ENCODE measurements at places on chromosomes 16 and 17.

GRCh38 chr16:3157229-3158025, 22.6 kb downstream of the ZNF213 start:
- peak overlapping the region; percentile 93 for H3K27ac ChIP-seq
- peak; percentile 39 for DNase-seq
- H3K36me3 ChIP-seq = peaks cover 4% of the 10 kb centered on the region
- no peaks in the 10 kb centered on the region for H3K27me3 ChIP-seq
- H3K4me3 ChIP-seq = peak overlapping the region; percentile 98

- H3K27ac ChIP-seq = no peak within 1 kb of the TSS
- no peaks in the 10 kb centered on the region for H3K4me1 ChIP-seq
- H3K27me3 ChIP-seq = peaks cover 1% of the 10 kb centered on the region
- H3K4me3 ChIP-seq = no peak within 1 kb of the TSS
These were observed at the start of gene KRT15 for GRCh38 chr17:41518789-41519449. Gene KRT15 (minus strand): TSS chr17:41518890. CDS start chr17:41518827, 63 bp downstream.

- no peaks in the 10 kb centered on the region for H3K4me1 ChIP-seq
- H3K36me3 ChIP-seq = no peaks in the 10 kb centered on the region
- no peak overlapping the region for H3K4me3 ChIP-seq
- no peak for DNase-seq
These were observed 452.5 kb upstream of the CCL2 start for GRCh38 chr17:33802349-33803198.

DNA sequence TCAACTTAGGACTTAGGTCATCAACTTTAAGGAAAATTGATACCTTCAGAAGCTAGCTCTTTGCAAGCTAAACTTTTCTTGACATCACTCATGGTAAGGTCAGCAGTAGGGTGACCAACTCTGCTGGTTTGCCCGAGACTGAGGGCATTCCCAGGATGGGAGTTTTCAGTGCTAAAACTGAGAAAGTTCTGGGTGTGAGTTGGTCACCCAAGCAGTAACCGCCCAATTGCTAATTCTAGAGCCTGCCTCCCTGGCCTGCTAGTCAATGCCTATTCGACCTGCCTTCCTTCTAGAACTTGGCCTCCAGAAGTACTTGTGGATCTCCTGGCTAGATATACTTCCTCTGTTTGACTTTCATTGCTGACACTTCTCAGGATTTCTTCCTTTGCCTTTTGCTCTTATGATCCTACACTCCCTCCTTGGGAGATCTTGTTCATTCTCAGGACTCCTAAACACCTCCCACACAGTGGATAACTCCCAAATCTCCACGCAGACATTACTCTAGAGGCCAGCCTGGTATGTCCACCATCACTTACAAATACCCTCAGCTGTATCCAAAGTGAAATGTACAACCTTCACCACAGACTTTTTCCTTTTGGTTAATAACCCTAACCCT, 10.5 kb upstream of the MYO18A start:
- no peak for DNase-seq
- no peak overlapping the region for H3K4me3 ChIP-seq
- H3K27me3 ChIP-seq = peaks cover 7% of the 10 kb centered on the region
- no peaks in the 10 kb centered on the region for H3K36me3 ChIP-seq
- H3K27ac ChIP-seq = no peak overlapping the region
- H3K4me1 ChIP-seq = peaks cover 5% of the 10 kb centered on the region

GRCh38 chr17:76026714-76027158, 370 bp downstream of the EVPL start:
- DNase-seq = no peak
- H3K27me3 ChIP-seq = no peaks in the 10 kb centered on the region
- H3K27ac ChIP-seq = no peak overlapping the region
- H3K4me1 ChIP-seq = peaks cover 47% of the 10 kb centered on the region
- no peaks in the 10 kb centered on the region for H3K36me3 ChIP-seq

- H3K27me3 ChIP-seq = peaks cover 25% of the 10 kb centered on the region
- peak overlapping the region; percentile 58 for H3K4me3 ChIP-seq
- no peak for DNase-seq
- H3K4me1 ChIP-seq = peaks cover 4% of the 10 kb centered on the region
- H3K36me3 ChIP-seq = no peaks in the 10 kb centered on the region
- no peak overlapping the region for H3K27ac ChIP-seq
These were observed 1.2 kb upstream of the HBA1 start for GRCh38 chr16:175011-175949.

DNA sequence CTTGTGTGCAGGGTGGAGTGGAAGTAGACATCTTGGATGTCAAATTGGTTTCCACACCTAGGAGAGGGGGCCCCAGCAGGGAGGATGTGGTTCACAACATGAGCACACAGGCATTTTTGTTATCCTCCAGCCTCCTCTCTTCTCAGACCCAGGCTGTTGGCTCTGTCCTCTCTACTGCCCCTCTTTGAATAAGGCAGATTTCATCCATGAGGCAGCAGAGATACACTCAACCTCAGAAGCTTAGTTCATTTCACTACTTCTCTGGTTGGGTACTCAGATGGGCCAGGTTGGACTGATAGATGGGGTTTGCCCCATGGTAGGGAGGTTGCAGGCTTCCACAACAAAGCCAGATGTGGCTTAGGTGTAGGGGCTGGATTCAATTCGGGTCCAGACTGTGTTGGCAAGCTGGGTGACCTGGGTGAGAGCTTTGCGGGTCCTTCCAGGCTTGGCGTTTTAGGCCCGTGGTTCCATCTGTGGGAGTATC, 22.2 kb upstream of the NFATC3 start:
- H3K36me3 ChIP-seq = no peaks in the 10 kb centered on the region
- H3K4me3 ChIP-seq = peak overlapping the region; percentile 71
- H3K27me3 ChIP-seq = no peaks in the 10 kb centered on the region
- peak overlapping the region; percentile 91 for H3K27ac ChIP-seq

- no peaks in the 10 kb centered on the region for H3K36me3 ChIP-seq
- no peaks in the 10 kb centered on the region for H3K27me3 ChIP-seq
- no peak for DNase-seq
These were observed 53.5 kb downstream of the STX8 start for GRCh38 chr17:9522074-9522473.

DNA sequence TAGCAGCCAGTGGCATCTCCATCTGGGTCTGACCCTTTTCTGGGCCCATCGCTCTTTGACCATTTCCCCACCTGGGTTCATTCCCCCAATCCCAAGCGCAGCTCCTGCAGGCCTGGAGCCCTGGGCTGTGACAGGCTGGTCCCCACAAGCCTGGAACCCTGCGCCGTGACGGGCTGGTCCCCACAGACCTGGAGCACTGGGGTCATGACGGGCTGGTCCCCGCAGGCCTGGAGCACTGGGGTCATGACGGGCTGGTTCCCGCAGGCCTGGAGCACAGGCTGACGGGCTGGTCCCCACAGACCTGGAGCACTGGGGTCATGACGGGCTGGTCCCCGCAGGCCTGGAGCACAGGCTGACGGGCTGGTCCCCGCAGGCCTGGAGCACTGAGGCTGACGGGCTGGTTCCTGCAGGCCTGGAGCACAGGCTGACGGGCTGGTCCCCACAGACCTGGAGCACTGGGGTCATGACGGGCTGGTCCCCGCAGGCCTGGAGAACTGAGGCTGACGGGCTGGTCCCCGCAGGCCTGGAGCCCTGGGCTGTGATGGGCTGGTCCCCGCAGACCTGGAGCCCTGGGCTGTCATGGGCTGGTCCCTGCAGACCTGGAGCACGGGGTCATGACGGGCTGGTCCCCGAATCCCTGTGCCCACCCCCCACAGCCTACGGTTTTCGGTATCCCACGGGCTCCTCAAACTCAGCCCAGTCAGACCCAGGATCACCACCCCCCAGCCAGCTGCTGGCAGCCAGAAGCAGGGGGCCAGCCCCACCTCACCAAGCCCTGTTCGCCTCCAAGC, 16.6 kb downstream of the TMC6 start:
- H3K4me1 ChIP-seq = peaks cover 52% of the 10 kb centered on the region
- H3K27me3 ChIP-seq = no peaks in the 10 kb centered on the region
- H3K4me3 ChIP-seq = peak overlapping the region; percentile 60
- peaks cover 20% of the 10 kb centered on the region for H3K36me3 ChIP-seq

DNA sequence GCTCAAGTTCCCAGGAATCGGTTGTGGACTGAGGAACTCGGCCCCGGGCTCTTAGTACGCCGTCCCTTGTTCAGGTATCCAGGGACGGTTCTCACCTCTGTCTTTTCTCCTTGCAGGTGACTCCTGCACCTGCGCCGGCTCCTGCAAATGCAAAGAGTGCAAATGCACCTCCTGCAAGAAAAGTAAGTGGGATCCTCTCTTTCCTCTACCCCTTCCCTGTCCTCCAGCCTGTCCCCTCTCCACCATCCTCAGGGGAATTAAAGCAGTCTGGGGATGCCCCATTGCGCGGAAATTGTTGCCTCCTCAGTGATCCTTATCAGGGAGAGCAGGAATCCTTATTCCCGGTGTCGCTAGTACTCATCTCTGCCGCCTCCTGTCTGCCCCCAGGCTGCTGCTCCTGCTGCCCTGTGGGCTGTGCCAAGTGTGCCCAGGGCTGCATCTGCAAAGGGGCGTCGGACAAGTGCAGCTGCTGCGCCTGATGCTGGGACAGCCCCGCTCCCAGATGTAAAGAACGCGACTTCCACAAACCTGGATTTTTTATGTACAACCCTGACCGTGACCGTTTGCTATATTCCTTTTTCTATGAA, 585 bp downstream of the MT2A start:
- H3K36me3 ChIP-seq = no peaks in the 10 kb centered on the region
- DNase-seq = no peak

DNA sequence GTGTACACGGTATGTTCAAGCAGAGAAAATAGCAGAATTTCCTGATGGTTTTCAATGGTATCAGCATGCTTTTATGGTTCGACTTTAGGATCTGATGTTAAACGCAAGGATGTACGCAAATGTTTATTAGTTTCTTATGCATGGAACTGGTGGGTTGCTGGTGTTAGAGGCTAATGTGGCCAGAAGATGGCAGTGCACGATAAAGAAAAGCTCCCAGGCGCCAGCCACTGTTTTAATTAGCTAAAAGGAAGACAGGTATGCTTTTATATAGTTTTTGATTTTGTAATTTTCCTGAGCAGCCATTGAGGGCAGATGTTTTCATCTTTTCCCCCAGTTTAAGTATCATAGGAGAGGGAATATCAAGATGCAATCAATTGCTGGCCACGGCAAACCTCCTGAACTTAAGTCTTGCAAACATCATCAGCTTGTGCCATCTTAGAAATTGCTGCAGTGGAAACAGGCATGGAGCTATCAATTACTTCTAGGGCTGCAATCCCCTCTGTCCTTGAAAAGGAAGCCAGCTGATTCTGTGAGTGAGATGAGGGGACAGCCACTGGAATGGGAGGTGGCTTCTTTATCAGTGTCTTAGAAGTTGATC, 648.5 kb upstream of the RBFOX1 start:
- H3K36me3 ChIP-seq = no peaks in the 10 kb centered on the region
- no peak overlapping the region for H3K27ac ChIP-seq
- DNase-seq = no peak
- no peaks in the 10 kb centered on the region for H3K4me1 ChIP-seq
- H3K4me3 ChIP-seq = no peak overlapping the region

DNA sequence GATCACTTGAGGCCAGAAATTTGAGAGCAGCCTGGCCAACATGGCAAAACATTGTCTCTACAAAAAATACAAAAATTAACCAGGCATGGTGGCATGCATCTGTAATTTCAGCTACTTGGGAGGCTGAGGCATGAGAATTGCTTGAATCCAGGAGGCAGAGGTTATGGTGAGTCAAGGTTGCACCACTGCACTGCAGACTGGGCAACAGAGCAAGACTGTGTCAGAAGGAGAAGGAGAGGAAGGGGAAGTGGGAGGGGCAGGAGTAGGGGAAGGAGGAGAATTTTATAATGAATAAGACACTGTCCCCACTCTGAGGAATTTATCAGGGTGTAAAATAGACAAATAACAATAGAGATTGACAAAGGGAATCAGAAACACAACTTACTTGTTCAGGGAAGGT, 440.6 kb upstream of the DYNLRB2 start:
- no peak for DNase-seq
- no peak overlapping the region for H3K27ac ChIP-seq
- no peaks in the 10 kb centered on the region for H3K4me1 ChIP-seq

GRCh38 chr16:67499106-67499505, 15.8 kb upstream of the AGRP start:
- H3K36me3 ChIP-seq = no peaks in the 10 kb centered on the region
- peaks cover 25% of the 10 kb centered on the region for H3K4me1 ChIP-seq
- H3K4me3 ChIP-seq = no peak overlapping the region

- H3K27me3 ChIP-seq = no peaks in the 10 kb centered on the region
- peaks cover 22% of the 10 kb centered on the region for H3K4me1 ChIP-seq
- H3K4me3 ChIP-seq = no peak overlapping the region
- peaks cover 46% of the 10 kb centered on the region for H3K36me3 ChIP-seq
- H3K27ac ChIP-seq = no peak overlapping the region
- DNase-seq = no peak
These were observed 27.2 kb downstream of the CLEC16A start for GRCh38 chr16:10971560-10971961.

GRCh38 chr16:797120-797420, 3.5 kb downstream of the GNG13 start:
- no peak overlapping the region for H3K4me3 ChIP-seq
- no peak for DNase-seq
- H3K4me1 ChIP-seq = no peaks in the 10 kb centered on the region
- peaks cover 5% of the 10 kb centered on the region for H3K27me3 ChIP-seq
- H3K27ac ChIP-seq = no peak overlapping the region

DNA sequence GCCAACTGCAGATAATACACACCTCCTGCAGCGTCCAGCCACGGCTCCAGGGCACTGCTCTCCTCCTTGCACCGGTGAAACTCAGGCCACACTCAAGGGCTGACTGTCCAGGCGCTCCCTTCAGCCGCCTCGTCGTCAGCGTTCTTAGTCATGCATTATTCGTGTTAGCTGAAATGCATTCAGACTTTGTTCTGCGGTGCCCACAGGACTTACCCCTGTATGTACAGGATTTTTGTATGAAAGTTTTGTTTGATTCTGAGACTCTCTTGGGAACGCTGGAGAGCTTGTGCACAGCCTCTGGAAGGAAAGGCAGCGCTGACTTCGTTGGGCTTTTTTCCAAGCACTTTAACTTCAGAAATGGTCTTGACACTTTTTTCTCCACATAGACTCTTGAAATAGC, 22.1 kb downstream of the CIBAR2 start:
- no peak for DNase-seq
- no peak overlapping the region for H3K4me3 ChIP-seq
- H3K27me3 ChIP-seq = no peaks in the 10 kb centered on the region

Data from naive thymus-derived CD8-positive, alpha-beta T cell (primary cell).